ENCODE measurements at places on chromosomes 2 and 18.

GRCh38 chr2:168495524-168495923 is 39.5 kb downstream of the CERS6 start:
- H3K36me3 ChIP-seq = no peaks in the 10 kb centered on the region
- no peaks in the 10 kb centered on the region for H3K27me3 ChIP-seq
- no peak overlapping the region for H3K4me3 ChIP-seq

DNA sequence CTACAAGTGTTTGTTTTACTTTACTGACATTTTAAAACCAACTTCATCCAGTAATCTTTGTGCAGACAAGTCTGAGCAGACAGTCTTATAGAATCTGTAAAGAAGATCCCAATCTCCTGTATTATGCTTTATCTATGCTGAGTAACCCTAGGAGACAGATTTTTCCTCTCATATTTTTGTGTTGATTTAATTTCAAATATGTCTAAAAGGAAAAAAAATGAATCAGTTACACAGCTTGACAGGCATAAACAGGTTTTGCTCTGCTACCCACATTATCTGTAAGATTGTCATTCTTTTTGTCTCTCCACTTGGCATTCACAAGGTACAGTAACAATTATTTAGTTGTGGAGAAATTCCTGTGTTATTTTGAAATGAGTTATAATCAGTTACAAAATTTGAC is 415.0 kb downstream of the NYAP2 start:
- no peaks in the 10 kb centered on the region for H3K36me3 ChIP-seq
- H3K4me1 ChIP-seq = no peaks in the 10 kb centered on the region
- no peak for DNase-seq
- H3K27me3 ChIP-seq = no peaks in the 10 kb centered on the region
- H3K27ac ChIP-seq = no peak overlapping the region
- H3K4me3 ChIP-seq = no peak overlapping the region

- no peaks in the 10 kb centered on the region for H3K27me3 ChIP-seq
- no peak overlapping the region for H3K27ac ChIP-seq
- H3K36me3 ChIP-seq = no peaks in the 10 kb centered on the region
- H3K4me1 ChIP-seq = no peaks in the 10 kb centered on the region
These were observed 49.8 kb upstream of the RAB6D start for GRCh38 chr2:131413785-131414184.

GRCh38 chr2:13481201-13481600 is 764.5 kb downstream of the TRIB2 start:
- peaks cover 4% of the 10 kb centered on the region for H3K4me1 ChIP-seq
- no peak for DNase-seq
- H3K36me3 ChIP-seq = no peaks in the 10 kb centered on the region
- no peak overlapping the region for H3K4me3 ChIP-seq

DNA sequence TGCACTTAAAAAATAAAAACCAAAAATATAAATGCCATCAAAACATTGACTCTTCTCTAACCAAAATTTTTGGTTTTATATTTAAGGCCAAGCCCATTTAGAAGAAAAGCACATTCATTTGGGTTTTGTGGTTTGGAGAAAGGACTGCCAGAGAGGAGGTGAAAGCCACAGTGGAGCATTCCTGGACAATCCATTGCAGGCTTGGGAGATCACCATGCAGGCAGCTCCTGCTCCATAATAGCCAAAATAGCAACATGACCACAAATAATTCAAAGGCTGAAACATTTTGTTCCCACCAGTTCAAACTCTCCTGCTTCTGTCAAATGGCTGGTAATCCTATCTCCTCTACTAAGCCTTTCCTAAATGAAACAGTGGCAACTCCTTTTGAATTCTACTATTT is 73.5 kb downstream of the GALNT3 start:
- H3K27ac ChIP-seq = no peak overlapping the region
- no peak overlapping the region for H3K4me3 ChIP-seq
- H3K4me1 ChIP-seq = no peaks in the 10 kb centered on the region
- no peak for DNase-seq
- H3K27me3 ChIP-seq = no peaks in the 10 kb centered on the region

DNA sequence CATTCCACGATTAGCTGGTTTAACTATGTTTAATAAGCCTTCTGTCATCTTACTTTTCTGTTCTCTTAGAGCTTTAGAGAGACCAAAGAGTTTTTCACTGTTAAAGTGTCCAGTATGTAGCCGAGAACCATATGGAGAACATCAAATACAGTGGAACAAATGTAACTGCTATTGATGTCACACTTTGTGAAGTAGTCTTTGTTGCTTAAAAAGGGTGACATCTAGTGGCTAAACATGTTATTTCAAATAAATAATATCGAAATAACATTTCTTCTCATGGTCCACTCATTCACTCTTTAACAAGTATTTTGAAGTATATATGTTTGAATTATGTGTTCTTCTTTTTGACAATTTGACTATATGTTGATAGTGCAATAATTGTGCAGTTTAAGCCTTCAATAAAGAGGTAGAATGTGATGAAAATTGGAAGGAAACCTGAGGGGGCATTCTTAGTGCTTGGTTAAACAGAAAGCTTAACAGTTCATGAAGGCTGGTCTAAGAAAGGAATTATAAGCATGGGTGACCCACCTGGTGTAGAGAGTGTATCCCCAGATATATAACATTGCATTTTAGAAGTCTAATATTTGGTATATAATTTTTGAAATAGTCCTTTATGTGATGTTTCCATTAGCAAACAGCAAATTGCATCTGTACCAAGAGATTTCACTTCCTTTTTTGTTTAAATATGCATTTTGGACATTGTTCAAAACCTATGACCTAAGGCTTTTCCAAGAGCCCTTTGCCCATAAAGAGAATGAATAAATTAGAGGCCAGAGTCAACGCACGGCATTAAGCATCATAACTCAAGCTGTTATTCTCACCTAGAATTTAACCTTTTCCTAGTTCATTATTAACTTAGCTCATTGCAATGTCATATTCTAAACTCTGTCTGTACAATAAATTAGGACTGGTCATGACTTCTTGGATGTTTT is 112.1 kb downstream of the KYNU start:
- H3K4me3 ChIP-seq = no peak overlapping the region
- H3K36me3 ChIP-seq = no peaks in the 10 kb centered on the region
- H3K27me3 ChIP-seq = no peaks in the 10 kb centered on the region
- no peaks in the 10 kb centered on the region for H3K4me1 ChIP-seq
- DNase-seq = no peak
- H3K27ac ChIP-seq = no peak overlapping the region

GRCh38 chr2:62216616-62217015 is 20.7 kb downstream of the B3GNT2 start:
- no peaks in the 10 kb centered on the region for H3K36me3 ChIP-seq
- H3K27ac ChIP-seq = no peak overlapping the region
- no peak for DNase-seq
- no peak overlapping the region for H3K4me3 ChIP-seq
